ENCODE measurements at places on chromosomes 12 and 14. TPM values are rescaled to one million over a fixed set of nuclear protein-coding genes. Genes with fewer than 3 reads are reported as not detected.

Gene SLCO1B1
- total RNA-seq: not detected

Gene C12orf54
- total RNA-seq: not detected

Gene NR2C1
- total RNA-seq: 25.4 TPM

Gene LAG3
- 0.16 TPM for total RNA-seq

Gene GALNT9
- 0.49 TPM for total RNA-seq

Gene NINJ2
- total RNA-seq: not detected

Gene KRT73
- not detected for total RNA-seq

Gene LRTM2
- total RNA-seq: not detected

Gene OR4E2
- total RNA-seq: not detected

Gene SSTR1
- 0.63 TPM for total RNA-seq

Gene TMEM253
- total RNA-seq: 0.27 TPM

Gene RPS6KL1
- 0.09 TPM for total RNA-seq

Gene OTUB2
- 2.5 TPM for total RNA-seq

Gene MIP
- total RNA-seq: not detected

Gene DPPA3
- not detected for total RNA-seq

Gene DACT1
- 13.6 TPM for total RNA-seq

Gene APOF
- not detected for total RNA-seq

Gene PRH2
- total RNA-seq: not detected

Gene RPS26
- 321 TPM for total RNA-seq

Gene KLHL33
- total RNA-seq: 0.18 TPM

Gene KRR1
- total RNA-seq: 71.4 TPM

Gene LRP1-AS
- not detected for total RNA-seq

Gene RTL1
- total RNA-seq: not detected

Gene CLEC1B
- total RNA-seq: not detected

Gene STAC3
- total RNA-seq: 3.8 TPM

Gene NANOG
- 0.16 TPM for total RNA-seq

Gene PIGH
- 8.0 TPM for total RNA-seq

Gene ARHGEF40
- total RNA-seq: 71.9 TPM

Gene MIS18BP1
- 21.1 TPM for total RNA-seq

Gene NFATC4
- total RNA-seq: 77.9 TPM

Gene TBX3
- 12.8 TPM for total RNA-seq

Gene RFX4
- not detected for total RNA-seq

Gene SIX4
- total RNA-seq: 16.3 TPM

Gene PIWIL1
- not detected for total RNA-seq

Gene SCNN1A
- under 0.01 TPM for total RNA-seq

Gene MFAP5
- total RNA-seq: 220 TPM

Gene NUDT14
- 11.7 TPM for total RNA-seq

Gene ZNF140
- 23.1 TPM for total RNA-seq

Gene SOCS2
- 6.3 TPM for total RNA-seq

Gene CCDC177
- total RNA-seq: not detected

Gene SYNDIG1L
- total RNA-seq: not detected

Gene NOVA1
- 16.9 TPM for total RNA-seq

Gene ARHGAP9
- total RNA-seq: 0.18 TPM

Gene CNTN1
- total RNA-seq: 0.27 TPM
